ENCODE measurements at places on chromosomes 12 and 14.

DNA sequence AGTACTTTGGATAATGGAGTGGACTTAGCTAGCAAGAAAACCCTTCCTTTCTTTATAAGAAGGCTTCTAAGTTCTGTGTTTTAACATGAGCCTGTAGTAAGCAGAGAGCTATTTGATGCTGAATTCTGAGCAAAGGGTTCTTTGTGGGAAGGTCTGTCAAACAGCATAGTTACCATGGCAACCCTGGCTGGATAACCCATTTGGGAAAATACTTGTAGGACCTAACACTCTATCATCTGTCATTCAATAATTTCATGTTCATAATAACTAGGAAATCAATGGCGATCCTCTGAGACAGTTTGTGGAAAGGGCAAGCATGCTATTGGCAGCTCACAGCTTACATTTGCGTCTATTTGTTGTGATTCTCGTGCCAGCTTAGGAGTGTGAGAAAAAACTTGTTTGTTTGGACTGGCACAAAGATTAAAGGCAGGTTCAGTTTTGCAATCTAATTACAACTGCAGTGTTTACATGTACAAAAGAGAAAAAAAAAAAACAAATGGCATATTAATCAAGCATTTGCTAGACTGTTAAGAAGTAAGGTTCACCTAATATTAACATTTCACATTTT is 219.2 kb downstream of the PDZRN4 start:
- no peak for DNase-seq

GRCh38 chr14:87935886-87936285 is 57.1 kb downstream of the GALC start:
- DNase-seq, result no peak

DNA sequence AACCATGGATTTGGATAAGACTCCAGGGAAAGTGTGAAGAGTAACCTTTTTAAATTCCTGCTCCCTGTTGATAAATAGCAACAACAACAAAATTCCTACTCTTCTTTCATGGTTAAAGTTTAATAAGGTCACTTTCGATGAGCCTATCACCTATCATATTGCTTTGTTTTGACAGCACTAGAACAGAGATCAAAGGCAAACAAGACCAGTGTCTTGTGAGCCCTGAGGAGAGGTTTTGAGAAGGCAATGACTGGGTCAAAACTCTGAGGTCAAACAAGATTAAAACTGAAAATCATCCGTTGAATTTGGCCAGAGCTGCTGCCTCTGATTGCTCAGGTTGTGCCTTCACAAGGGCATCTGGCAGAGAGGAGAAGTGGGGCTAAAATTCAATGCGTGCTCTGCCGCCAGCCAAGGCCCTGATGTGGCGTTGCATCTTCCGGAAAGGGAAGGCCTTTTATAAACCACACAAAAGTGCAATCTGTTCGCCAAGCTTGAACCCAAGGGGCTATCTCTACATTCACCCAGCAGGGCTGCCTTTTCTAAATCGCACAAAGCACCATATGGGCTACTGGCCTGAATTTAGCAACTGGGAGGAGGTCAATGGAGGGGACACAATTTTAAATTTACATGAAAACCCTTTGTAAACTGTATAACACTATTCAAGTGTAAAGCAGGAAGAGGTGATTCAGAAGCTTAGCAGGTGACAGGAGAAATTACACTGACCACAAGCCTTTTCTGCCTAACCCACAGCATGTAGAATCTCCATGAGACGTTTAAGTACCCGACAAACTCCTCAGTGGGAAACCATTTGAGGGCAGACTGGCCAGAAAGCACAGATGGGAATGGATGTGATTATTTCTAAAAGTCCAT is 140.8 kb downstream of the DAD1 start:
- no peak for DNase-seq

DNA sequence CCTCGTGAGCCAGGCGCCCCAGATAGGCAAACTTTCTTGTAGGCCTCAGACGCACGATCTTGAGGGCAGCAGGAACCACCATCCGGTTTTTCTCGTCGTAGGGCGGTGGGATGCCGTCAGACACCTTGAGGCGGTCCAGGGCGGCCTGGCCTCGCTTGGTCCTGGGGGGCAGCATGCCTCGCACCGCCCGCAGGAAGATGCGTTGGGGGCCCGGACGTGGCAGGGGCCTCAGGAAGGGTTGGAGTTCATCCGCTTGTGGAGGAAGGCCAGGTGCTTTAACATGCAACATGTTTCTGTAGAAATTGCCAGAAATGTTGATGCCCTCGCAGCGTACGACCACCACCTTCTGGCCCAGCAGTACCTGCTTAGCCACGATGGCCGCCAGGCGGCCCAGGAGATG is 5.5 kb upstream of the TSPAN9 start:
- DNase-seq, result no peak

DNA sequence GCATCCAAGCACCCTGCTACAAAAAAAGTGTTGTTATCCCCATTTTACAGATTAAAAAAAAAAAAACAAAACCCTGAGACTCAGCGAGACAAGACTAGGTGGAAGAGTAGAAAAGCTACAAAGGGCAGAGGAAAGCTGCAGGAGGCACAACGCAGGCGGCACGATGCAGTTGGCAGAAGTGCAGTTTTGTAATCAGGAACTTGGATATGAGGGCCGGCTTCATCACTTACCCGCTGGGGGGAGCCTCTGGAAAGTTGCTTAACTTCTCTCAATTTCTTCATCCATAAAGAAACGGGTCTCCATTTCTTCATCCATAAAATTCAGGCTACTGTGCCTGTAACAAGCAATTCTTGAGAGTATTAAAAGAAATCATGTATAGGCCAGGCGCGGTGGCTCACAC is 33.1 kb upstream of the CCDC60 start:
- DNase-seq, result no peak

- DNase-seq, result no peak
Measured at GRCh38 chr14:104830781-104831180, 29.9 kb downstream of the ZBTB42 start.

- DNase-seq, result no peak
Measured at GRCh38 chr12:56110571-56110970, 5.9 kb upstream of the RPL41 start.

DNA sequence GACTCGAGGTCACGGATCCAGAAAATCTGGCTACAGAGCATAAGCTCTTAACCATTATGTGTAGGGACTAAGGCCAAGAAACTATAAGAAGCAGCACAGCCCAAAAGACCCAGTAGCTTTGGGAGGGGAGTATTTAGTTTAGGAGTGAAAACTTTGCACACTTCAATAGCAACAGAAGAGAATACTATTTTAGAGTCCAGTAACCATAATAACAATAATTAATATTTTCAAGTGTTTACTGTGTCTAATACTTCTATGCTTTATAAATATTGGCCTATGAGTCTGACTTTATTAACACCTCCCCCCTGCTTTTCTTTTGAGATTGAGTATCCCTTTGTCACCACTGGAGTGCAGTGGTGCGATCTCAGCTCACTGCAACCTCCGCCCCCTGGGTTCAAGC is 82.8 kb downstream of the SUDS3 start:
- DNase-seq, result no peak

GRCh38 chr14:56115976-56116893 is 2.0 kb upstream of the PELI2 start:
- no peak for DNase-seq

DNA sequence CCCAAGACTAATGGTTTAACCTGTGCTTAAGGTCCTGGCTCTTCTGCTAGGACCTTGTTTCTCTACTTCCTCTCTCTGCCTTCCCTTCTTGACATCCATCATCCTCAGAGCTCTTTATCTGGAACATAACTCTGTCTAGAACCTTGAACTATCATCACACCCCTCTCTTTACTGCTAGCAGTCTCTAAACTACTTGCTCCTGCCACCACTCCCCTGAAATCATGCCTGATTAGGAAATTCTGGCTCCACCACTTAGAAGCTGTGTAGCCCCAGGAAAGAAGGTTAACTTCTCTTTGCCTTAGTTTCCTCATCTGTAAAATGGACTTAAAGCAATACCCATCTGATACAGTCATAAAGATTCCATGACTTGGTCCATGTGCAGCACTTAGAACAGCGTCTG is 9.1 kb downstream of the SLC38A1 start:
- no peak for DNase-seq

GRCh38 chr14:72402377-72402772 is 470.1 kb downstream of the RGS6 start:
- DNase-seq, result no peak

DNA sequence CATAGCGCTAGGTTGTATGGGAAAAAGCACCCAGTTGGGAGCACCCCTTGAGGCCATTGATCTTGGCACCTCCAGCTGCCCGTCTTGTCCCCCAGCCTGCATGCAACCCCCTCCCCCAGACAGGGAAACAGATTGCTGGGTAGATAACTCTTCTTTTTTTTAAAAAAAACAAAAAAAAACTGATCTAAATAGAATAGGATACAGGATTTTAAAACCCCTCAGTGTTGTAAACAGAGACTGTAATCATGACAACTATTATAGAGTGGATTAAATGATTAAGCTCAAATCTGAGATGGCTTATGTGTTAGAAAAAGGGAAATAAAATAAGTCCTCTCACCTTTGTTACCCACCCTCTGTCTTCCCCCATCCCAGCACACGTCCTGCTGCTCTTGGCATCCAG is 48.9 kb downstream of the MAX start:
- DNase-seq, result no peak
